ENCODE measurements at places on chromosomes 7 and 10.

- DNase-seq, result no peak
Measured at GRCh38 chr10:76829724-76830123, 807.9 kb downstream of the KCNMA1 start.

GRCh38 chr7:12234334-12234865, 23.3 kb downstream of the TMEM106B start:
- no peak for DNase-seq

- DNase-seq, result no peak
Measured at GRCh38 chr7:35026150-35026549, 11.1 kb downstream of the DPY19L1 start.

DNA sequence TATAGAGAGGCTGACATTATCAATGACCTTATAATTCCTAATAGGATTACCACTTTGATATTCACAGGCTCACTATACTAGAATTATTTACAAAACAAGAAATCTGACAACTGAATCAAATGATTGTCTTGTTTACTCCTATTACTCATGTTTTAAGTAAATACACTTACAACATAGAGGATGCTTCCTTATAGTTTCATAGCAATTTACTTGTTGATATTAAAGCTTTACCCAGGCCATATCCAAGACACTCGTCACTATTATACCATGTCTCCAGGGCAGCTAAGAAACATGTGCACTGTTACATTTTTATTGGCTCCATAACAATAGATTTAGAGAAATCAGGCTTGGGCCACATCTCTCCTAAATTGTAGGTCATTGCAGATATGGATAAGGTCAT, 276.9 kb downstream of the HGF start:
- no peak for DNase-seq

DNA sequence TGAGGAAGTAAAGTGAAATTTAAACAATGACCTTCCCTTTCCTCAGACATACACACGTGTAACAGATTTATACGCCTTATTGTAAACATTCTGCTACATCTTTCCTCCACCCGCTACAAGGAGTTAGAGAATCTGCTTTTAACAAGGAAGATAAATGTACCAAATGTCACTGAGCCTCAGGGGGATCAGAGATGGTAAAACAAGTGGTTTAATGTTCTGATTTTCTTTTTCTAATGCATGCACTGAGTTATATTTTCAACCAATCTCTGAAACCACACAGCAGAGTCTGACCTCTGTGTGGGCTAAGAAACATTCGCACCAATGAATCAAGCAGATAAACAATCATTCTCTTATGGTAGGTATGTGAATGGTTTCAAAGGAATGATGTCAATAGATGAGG, 599.5 kb downstream of the ARL4A start:
- DNase-seq, result no peak
